NCI-H1417 (cell line): ENCODE measurements at places on chromosomes 6 and 20.

- DNase-seq = no peak
These were observed 10.5 kb downstream of the ZBTB2 start for GRCh38 chr6:151380848-151381205.

GRCh38 chr6:56328728-56329090, 81.3 kb upstream of the COL21A1 start:
- no peak for DNase-seq

DNA sequence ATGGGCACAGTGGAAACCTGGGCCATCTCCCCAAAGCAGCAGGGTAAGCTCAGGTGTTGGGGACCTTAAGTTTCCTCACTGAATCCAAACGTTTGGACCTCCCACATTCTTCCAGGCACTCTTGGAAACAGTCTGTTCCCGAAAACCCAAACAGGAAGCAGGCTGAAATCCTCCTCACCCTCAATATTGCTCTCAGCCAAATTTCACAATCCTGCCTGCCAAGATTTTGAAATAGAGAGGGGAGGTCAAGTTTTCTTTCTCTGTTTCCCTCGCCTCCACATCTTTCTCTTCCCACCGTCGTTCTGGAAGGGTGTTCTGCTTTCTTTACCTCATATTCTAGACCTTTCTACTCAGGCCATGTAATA, 392.0 kb upstream of the SASH1 start:
- no peak for DNase-seq

GRCh38 chr20:23021541-23021940, 13.6 kb upstream of the SSTR4 start:
- DNase-seq = no peak
